ENCODE measurements at places on chromosomes 2 and 18.

DNA sequence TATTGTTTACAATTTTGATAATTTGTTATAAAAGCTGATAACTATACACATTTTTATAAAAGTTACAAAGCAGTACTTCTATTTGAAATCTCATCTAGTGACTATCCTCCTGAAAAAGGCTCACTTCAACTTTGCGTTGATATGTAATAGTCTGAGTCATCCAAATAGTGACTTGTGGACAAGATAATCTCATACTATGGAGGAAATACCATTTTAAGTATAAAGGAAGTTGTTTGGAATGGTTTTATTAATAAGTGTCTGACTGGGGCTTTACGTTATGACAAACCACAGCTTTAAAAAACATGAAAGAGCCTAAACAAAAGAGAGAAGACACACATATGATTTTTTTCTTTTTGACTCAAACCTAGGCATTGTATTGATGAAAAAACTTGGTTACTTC is 272.3 kb upstream of the COL3A1 start:
- DNase-seq, result peak; percentile 44

DNA sequence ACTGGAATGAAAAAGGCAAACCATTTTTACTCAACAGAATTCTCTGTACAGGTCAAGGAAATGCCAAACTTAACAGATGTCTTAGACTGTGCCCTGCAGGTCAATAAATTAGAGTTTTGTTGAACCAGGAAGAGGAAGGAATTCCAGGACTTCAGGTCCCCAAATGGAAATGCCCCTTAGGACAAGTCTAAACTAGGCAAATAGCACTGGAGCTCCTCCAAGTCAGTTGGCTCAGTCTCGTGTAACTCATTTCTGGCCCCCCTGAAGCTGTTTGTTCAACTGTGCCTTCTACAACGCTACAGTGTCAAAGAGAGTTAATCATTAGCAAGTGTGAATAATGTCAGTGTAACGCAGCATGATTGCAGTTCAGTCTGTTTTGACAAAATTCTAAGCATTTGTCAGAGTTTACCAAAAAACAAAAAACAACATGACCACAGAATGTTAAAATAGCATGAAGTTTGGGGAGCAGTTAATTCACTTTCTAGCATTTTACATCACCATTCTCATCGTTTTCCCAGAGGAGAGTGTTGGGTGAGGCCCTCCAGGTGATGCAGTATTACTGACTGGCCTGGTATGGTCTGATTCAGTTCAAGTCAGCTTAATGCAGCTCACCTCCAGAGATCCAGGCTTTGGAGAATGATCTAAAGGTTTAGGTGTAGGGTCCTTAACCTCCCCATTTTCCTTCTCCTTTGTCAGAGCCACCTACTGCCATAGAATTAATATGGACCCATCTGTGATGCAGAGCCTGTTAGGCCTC is 108.1 kb downstream of the AQP4 start:
- DNase-seq, result no peak

GRCh38 chr2:230795856-230796255 is 68.9 kb upstream of the ITM2C start:
- DNase-seq, result no peak

- no peak for DNase-seq
Measured at GRCh38 chr18:76943542-76944339, 121.4 kb downstream of the ZNF236 start.

DNA sequence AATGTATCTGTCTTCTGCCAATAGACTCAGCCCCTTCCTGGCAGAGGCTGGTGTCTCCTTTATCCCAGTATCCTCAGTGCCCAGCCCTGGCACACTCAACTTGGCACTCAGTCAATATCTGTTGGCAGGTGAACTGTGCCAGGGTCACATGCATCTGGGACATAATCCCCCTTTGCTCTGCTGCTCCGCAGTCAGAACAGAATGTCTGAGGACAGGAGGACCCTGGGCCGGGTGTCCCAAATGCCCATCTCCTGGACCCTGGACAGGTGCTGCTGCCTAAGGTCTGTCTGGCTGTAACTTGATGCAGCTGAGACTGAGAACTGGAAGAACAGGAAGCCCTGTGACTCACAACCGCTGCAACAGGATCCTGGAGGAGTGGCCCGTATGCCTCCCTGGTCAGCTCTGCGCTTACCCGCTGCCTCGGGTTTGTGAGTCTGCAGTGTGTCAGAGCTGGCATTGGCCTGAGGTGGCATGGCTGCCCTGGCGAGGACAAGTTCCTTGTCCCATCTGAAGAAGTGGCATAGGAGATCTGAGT is 11.4 kb downstream of the HK2 start:
- peak; percentile 93 for DNase-seq

DNA sequence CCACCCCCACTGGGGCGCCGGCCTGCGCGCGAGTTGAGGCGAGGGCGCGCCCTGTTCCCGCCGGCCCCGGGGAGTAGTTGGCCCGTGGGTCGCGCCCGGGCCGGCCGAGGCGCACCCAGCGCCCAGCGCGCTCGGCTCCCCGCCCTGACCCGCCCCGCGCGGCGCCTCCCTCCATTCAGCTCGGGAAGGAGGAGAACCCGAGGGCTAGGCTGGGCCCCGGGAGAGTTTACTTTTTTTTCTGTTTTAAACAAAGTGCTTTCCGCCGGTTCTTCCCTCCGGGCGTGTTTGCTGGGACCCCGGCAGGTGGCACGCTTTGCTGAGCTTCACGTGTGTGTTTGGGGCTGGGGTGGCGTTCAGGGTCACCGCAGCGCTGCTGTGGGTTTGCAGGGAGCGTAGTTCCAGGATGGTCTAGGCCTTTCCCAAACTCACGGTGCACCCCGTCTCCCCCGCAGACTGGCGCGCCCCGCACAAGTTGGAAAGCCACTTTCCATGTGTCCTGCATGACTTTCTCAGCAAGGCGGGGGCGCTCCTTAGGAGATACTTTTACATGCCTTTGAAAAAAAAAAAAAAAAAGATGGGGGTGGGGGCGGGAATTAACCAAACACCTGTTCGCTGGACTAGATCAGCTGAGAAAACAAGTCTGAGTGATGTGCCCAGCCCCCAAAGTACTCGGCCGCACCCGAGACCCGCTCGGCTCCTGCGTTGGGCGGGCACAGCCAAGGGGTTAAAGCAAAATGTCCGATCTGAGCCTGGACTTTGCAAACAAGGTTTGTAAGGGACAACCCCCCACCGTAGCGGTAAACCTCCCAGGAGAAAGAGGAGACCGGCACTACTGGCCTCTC is 825 bp downstream of the ITGA6 start:
- peak; percentile 41 for DNase-seq

DNA sequence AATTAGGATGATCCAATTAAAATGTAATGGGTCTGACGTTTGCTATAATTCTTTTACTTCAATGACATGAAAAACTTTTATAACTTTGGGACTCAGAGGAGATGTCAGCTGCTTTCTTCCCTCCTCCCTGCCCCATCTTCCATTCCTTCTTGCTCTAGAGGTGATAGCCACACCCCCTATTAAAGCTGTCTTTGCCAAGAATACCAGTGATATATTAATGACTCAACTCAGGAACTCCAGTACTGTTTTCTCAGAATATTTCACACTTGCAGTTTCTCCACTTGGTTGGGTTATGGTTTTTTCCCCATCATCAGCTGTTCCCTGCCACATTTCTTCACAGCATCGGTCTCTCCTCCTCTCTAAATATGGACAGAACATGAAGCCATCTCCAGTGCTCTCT is 184.0 kb downstream of the KCNE4 start:
- no peak for DNase-seq

GRCh38 chr2:61151436-61151835 is 10.6 kb upstream of the C2orf74 start:
- DNase-seq, result peak; percentile 58

DNA sequence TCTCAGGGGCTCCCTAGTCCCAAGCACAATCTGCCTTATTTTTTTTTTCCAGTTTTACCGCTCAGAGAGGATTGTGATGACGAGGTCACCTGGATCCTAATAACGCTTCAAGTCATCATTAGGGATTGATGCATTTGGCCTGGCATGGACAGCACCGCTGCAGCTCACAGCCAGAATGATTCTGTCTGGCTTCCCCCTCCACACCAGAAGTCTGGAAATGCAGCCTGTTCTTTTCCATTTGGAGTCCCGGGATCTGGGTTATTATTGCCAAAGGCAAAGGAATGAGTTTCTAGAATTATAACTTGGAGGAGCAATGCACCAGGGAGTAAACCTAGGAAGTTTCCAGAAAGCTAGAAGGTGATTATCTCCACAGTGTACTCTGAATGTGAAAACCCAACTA is 81.1 kb upstream of the TAF1B start:
- DNase-seq, result no peak

DNA sequence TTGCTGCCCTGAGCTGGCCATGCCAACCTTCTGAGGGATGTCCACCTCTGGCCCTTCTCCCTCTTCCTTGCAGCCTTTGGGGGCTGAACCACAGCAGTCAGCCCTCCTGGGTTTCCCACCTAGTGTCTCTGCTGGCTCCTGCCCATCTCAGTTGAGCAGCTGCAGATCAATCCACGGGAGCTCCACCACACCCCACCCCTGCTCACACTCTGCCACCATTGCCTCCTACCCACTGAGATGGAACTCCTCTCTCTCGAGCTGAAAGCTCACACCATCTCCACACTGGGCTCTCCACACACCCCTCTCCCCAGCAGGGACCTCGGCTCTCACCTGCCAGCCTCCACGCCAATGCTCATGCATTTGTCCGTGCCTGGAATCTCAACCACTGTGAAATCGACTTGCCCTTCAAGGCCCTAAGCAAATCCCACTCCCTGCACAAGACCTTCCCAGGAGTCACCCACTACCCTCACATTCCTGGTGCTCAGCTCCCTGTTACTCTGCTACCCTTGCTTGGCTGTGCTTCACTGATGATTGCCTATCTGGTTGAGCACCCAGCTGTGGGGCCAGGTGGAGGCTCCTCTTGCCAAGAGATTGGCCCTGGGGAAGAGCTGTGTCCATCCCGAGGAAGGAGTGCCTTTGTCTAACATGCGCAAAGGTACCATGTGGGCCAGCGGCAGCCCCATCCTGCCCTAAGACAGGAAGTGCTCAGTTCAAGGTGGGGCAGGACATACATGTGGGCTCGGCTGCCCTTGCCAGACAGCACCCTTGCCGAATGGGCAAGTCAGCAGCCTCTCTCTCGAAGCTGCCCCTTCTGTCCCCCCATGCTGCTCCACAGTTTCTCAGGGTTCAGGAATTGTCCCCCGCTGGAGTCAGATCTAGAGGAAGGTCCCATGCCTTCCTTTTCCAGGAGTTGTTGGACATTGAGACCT is 208.7 kb downstream of the CYP26B1 start:
- DNase-seq, result no peak

DNA sequence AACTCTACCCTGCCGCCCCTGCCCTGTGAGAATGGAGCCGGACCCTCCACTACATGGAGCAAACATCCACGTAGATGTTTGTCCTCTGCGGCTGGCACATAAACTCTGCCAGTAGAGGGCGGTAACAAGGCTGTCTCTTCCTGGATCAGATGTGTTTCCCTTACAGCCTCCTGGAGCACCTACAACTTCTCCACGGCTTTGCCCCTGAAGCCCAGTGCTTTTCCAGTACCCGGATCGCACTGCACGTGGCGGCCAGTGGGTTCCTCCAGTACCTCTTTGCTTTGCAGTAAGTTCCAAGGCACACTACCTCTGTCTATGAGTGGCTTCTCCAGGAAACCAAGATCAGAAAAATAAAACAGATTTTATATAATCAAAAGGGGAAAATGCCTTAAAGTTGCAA is 651.3 kb downstream of the DCDC2C start:
- DNase-seq, result no peak

GRCh38 chr2:96801786-96802595 is 14.1 kb upstream of the CNNM3 start:
- no peak for DNase-seq

DNA sequence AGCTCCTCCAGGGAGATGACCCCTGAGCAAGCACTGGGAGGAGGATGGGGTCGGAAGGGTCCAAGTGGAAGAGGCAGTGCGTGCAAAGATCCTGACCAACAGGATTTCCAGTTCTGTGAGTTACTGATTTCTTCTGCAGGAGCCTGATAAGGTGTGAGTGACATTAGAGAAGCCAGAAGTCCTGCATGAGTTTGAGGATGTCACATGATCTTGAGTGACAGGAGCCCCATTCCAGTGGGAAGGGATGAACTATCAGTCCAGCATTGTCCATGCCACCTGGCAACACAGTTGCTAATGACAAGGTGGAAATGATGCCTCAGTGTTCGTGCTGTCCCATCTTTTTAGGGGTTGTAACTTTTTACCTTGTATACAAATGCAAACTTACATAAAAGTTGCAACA is 285.1 kb upstream of the HDAC4 start:
- DNase-seq, result no peak

DNA sequence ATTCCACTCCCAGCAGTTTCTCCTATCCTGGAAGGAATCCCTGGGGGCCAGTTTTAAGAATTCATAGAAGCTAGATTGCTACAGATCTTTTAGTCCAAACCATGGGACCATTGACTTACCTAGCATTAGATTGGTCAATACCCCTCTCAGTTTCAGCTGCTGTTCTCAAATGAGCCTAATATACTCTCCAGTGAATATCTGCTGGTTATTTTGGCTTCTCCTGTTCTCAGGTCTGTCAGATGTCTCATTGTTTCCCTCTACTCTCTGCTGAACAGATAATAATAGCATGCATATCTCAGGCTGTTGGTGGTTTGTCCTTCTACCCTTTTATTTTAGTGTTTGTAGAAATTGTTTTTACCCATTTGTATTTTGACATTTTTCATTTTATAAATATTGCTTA is 99.5 kb downstream of the FHOD3 start:
- no peak for DNase-seq

- DNase-seq, result no peak
Measured at GRCh38 chr18:35352283-35352682, 8.1 kb upstream of the ZNF24 start.

DNA sequence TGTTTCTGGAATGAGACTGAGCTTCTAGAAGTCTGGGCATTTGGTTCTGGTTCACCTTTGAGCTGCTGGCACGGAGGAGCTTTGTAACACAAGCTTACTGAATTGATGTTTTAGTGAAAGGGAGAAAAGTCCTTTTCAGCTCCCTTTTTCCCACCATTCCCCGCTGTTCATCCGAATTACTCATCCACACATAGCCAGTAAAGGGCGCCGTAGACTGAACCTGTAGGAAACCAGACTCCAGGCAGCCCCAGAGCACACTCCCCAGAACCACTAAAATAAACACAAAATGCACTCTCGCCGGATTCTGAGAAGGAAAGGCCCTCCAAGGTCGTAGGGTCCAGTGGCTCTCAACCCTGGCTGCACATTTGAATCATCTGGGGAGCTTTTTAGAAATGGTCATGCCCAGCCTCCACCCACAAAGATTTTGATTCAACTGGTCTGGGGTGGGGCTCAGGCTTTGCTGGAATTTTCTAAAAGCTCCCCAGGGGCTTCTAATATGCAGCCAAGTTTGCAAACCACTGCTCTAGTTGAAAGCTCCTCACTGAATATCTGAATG is 29.6 kb downstream of the TCF7L1 start:
- no peak for DNase-seq

DNA sequence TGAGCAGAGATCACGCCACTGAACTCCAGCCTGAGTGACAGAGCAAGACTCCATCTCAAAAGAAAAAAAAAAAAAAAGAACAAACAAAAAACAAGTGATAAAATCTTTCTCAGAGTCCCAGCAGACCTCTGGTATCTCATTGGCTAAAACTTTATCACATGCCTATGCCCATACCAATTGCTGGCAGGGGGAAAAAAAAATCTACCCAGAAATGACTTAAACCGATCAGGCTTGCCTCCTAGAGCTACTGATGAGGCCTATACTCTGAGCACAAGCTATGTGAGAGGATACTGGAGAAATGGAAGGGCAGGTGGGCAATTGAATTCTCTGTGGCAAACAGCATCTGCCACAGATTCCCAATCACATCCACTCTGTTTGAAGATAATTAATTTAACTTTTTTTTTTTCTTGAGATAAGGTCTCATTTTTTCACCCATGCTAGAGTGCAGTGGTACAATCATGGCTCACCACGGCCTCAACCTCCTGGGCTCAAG is 49.0 kb downstream of the FBXO36 start:
- DNase-seq, result no peak
